ENCODE measurements at places on chromosomes 5 and 9.

DNA sequence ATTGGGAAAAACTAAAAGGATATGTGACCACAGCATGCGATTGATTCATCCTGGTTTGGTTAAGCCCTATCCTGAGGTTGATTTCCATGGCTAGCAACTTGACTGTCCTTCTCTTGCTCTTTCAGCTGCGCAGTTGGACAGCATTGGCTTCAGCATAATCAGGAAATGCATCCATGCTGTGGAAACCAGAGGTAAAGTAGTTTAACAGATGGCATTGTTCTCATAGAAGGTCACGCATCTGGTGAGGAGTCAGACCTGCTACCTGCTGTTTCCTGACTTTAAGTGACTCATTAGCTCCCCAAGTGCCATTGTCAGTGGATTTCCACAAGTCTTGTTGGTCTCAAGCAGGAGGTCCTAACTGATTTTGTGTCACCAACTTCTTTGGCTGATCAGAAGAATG, 266.9 kb downstream of the ARHGAP26 start:
- peak; percentile 14 for DNase-seq

DNA sequence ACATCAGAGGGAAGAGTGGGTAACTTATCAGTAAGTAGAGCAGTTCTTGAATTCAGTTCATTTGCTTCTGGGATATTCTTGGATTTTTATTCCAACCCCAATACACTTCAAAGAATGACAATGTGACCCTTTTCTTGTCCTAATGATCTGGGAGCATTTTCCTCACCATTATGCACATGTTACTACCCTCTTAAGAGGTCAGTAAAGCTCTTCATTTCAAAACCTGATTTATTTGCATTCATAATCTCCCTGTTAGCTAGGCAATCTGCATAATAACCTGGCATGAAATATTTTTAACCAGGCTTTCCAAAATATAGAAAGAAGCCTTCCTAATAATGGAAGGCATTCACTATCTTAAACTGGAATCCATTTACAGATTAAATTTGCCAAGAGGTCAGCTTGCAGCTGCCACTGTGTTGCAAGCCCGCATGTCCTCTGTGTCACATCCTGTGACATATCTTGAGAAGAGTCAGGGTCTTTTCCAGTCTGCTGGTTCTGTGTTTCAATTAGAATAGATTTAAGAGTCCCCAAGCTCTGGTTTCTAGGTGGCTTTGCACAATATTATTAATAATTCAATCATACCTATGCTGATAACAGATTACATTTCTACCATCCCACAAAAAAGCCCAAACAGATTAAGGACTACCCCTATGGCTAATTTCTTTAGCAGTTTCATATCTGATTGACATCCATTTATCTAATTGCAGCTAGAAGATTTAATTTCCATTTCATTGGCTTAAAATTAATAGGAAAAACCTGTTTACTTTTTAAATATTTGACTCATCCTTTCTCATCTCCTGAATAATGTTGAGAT, 30.9 kb upstream of the PPP2R2B start:
- no peak for DNase-seq

GRCh38 chr9:13755551-13755950, 476.1 kb upstream of the MPDZ start:
- no peak for DNase-seq

- DNase-seq, result no peak
Measured at GRCh38 chr9:92680166-92681119, 10.5 kb upstream of the IPPK start.

DNA sequence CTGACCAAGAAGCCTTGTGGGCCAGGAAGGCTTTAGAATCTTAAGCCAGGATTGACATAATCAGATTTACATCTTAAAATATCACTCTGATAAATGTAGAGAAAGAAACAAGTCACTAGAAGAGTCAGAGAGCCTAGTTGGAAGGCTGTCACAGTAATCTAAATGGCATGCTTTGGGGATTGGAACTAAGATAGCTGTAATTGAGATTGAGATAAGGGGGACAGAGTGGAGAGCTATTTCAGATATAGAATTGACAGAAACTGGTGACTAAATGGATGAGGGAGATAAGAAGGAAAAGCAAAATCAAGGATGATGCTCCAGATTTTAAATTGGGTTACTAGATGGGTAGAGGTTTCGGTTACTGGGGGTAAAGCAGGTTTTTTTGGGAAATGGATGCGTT, 100.5 kb downstream of the XRCC4 start:
- no peak for DNase-seq

- DNase-seq, result no peak
Measured at GRCh38 chr5:1195439-1195838, 6.0 kb upstream of the SLC6A19 start.

DNA sequence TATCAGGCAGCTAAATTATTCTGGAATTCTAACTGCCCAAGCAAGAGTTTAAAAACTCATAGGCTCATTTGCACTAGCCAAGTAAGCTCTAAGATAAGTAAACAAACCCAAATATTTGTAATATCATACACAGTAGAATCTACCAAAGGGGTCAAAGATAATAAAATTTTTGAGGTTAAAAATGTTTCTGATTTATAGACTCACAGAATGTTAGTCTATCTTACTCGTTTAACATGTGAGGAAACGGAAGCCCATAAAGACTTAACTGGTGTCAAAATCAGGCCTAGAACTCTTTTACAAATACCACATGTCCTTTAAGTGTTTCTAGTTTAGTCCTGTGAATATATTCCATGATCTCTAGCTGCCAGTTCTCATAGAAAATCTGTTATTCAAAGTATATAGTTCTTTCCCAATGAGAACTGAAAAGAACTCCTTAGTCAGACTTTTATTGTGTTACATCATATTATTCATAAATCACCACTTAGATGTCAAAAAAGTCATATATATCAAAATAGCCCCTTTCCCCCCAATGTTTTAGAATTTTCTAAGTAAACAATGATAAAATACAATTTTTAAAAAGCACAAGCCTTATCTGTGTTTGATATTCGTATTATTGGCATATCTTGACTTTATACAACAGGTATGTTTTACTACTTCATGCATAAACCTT, 13.9 kb downstream of the RAB14 start:
- no peak for DNase-seq

DNA sequence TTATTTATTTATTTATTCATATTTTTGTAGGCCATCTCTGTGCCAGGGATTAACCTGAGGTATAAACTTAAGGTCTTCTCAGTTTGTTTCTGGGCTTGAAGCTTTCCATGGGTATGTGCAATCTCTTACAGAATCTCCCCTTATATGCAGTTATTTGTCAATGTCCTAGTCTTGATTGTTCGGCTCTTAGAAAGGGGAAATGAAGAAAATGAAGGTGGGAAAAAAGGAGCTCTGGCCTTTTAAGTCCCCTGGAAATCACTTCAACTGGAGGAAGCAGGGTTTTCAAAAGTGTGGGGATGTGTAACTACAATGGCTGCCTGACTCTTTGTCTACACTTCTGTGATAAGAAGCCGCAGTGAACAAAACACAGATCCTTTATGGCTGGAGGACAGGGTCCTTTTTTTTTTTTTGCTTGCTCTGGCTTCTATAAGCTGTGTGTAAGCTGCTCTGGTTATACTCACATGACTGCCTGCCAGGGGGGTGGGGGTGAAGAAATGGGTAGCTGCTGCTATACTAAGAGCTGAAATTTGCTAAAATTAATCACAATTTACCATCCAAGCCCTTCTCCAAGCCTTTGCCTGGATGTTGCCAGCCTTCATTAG, 33.7 kb downstream of the CENPP start:
- no peak for DNase-seq

Data from activated naive CD8-positive, alpha-beta T cell treated with anti-CD3 and anti-CD28 coated beads, Interleukin-2, amount 50 U/mL, for 24 hours (primary cell).